ENCODE measurements at places on chromosomes 2 and 18.
A peak's percentile ranks its signal among the peaks of the same experiment; 100 is the strongest.

- DNase-seq: no peak
These were observed 37.5 kb upstream of the STK17B start for GRCh38 chr2:196208915-196209314.

DNA sequence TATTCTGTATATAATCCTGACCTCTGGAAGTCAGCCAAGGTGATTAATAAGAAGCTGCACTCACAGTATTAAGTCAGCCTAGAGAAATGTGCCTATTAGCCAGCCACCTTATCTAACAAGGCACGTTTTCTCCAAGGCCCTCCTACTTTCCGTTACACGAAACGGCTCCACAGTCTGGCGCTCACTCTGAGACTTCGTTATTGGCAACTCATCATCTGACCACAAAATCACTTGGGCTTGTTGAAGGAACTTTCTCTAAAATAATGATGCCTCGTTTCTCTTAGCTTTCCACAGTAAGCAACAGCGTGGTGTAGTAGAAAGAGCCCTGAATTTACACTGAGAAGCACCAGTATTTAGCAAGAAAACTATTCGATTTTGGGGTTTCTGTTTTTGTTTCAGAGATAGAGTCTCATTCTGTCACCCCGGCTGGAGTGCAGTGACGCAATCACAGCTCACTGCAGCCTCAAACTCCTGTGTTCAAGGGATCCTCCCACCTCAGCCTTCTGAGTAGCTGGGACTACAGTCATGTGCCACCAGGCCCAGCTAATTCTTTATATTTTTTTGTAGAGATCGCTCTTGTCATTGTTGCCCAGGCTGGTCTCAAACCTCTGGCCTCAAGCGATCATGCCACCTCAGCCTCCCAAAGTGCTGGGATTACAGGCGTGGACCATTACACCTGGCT, 53.6 kb upstream of the SLC14A1 start:
- no peak for DNase-seq

DNA sequence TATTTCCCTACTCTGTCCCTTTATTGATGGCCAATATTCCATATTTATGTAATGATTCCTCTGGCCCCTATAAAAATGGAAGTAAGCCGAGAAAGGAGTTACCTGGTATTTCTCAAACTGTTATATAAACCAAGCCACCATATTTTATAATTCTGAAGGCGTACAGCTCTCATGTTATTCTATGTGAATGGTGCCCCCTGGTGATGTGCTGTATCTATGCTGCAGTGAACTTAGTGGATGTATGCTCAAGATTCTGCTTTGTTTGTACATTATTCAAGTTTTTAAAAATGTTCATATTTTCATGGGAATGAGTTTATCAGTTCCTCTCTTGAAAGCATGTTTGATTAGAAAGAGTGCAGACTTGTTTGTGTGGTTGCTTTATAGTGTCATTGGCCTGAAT, 194.5 kb upstream of the LRRTM1 start:
- peak; percentile 65 for DNase-seq

GRCh38 chr2:151730262-151730975, 3.9 kb downstream of the NEB start:
- DNase-seq: no peak

GRCh38 chr18:46156124-46156745, 52.0 kb downstream of the HAUS1 start:
- no peak for DNase-seq

GRCh38 chr2:110800611-110801402, 68.4 kb downstream of the ACOXL start:
- no peak for DNase-seq

DNA sequence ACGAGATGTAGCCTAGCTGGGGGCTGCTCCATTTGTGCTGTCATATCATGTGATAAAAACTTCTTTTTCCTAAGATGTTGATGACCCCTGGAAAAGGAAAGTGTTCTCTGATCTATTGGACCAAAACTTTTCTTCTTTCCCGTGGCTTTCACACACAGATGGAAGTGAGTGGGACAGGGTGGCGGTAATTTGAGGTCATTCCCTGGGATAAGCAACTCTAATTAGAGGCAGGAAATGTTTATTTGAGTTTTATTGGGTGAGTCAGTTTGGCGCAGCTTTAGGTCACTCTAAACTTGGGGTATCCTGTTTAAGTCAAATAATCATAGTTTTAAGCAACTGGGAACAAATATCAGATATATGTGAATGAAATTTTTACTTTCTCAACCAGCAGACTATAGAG, 221.0 kb upstream of the EPAS1 start:
- no peak for DNase-seq

GRCh38 chr2:160279813-160280465, 79.9 kb upstream of the ITGB6 start:
- peak; percentile 34 for DNase-seq

DNA sequence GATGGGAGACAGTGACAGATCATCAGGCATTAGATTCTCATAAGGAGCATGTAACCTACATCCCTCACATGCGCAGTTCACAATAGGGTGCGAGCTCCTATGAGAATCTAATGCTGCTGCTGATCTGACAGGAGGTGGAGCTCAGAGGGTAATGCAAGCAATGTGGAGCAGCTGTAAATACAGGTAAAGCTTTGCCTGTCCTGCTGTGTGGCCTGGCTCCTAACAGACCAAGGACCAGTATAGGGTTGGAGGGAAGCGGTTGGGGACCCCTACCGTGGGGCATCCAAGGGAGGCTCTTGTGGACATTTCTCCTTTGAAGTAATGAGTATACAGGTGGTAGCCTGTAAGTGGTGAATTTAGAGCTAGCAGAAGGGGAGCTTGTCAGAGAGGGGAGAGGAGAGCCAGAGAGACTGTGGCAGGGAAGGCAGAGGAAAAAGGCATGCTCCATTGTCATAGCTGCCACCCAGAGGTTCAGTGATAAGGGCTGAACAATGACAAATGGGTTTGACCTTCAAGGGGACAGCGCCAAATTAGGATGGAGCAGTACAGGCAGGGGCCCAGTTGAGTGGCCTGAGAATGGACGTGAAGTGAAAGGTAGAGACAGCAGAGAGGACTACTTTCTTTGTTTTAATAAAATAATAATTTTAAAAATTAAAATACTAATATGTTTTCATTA, 15.2 kb upstream of the TMBIM1 start:
- no peak for DNase-seq

- DNase-seq: no peak
These were observed 72.6 kb downstream of the ALK start for GRCh38 chr2:29848566-29849310.

DNA sequence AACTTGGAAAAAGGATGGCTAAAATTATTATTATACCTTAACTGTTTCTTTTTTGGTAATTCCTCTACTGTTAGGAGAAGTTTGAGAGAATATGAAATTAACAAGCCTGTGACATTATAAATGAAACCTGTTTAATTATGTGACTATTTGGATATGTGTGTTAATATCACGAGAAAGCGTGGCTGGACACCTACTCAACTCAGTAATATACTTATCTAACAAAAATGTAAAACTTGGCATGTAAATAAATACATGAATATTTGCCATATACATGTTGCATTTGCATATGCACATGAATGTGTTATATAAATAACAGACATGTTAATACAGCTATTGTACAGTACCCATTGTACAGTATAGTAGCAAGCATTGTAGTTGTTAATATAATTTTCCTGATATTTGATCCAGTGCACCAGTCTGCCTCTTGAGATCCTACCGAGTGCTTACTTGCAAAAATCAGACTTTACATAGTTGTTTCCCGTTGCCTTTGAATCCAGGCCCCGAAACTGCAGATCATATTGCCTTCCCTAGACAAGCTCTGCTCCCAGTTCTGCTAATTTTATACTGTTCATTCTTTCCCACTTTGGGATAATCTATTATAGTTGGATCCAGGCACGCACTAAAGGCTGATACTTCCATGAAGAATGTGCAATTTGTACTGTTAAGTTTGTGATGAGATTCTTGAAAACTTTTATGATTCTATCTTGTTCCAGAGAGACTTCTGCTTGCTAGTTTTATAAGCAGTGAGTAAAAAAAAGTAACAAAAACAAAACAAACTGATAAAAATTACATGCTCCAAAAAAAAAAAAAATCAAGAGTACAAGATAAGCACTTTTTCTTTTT, 395.6 kb downstream of the ARHGAP15 start:
- no peak for DNase-seq

DNA sequence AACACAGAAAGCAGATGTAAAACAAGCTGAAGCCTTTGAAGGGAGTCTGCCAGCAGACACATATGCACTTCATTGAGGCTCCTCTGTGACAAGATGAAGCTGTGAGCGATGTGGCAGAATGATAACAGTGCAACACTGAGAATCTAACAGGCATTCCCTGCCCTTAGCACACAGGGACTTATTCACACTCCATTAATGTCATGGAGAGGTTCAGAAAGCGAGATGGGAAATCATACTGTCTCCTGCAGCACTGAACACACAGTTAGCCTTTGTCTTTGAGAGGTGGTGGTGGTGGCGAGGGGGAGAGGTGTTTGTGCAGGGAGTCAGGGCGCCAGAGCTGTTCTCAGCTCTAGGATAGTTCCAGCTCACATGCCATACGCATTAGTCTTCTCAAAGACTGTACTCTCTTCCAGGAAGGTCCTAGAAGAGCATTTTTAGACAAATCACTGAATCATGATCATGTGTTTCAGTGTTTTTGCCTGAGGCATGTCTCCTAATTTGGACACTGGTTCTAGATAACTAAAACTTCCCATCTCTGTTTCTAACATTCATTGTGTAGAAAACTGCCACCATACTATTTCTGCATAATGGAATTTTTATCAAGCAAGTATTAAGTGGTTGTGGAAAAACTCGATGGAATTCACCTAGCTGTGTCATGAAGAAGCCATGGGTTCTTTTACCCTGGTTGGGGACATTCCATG, 93.5 kb upstream of the ITGB6 start:
- no peak for DNase-seq

- DNase-seq: no peak
These were observed 358.2 kb upstream of the UBE2E3 start for GRCh38 chr2:180621941-180622918.

DNA sequence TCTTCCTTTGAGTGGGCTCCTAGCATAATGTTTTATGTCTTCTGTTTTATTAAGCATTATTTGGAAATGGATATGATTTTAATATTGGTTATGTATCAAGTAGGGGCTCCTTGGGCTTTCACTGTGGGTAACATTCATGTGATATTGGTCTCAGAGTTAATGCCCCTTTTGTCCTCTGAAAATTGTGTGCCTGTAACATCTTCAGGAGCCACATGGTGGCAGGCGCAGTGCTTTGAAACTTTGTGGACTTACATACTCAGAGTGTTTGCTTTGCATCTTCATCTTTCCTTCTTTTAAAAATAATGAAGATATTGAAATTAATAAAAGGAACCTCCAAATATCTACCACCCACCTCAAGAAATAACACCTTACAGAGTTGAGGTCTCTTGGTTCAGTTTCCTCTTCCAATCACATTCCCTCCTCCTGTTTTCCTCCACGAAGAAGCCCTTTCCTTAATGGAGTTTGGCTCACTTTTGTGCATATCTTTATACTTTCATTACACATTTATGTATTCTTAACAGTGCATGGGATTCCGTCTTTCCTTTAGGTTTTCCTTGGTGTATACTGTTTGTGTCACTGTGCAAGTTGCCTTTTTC, 73.5 kb downstream of the LIMS1 start:
- peak; percentile 68 for DNase-seq

DNA sequence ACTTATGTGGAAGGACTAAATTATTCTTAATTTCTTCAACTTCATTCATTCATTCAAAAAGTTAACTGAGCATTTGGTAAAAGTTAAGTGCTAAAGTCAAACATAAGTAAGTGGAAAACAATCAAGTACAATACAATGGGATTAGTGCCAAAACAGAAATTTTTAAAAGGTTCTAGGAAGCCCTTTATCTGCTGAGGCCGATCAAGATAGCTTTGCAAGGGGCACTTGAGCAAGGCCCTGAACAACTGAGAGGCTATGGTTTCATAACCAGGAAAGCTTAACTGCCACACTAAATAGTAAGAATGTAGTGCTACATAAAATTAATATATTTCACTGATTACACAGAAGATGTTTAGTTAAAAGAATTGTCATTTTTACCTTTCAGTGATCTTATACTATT, 76.5 kb downstream of the NOL10 start:
- no peak for DNase-seq

- no peak for DNase-seq
These were observed 666.1 kb upstream of the NRXN1 start for GRCh38 chr2:51698021-51698420.

- no peak for DNase-seq
These were observed 194.8 kb downstream of the NDUFA10 start for GRCh38 chr2:239830121-239831000.

GRCh38 chr2:10085668-10086059, 5.5 kb upstream of the CYS1 start:
- no peak for DNase-seq

DNA sequence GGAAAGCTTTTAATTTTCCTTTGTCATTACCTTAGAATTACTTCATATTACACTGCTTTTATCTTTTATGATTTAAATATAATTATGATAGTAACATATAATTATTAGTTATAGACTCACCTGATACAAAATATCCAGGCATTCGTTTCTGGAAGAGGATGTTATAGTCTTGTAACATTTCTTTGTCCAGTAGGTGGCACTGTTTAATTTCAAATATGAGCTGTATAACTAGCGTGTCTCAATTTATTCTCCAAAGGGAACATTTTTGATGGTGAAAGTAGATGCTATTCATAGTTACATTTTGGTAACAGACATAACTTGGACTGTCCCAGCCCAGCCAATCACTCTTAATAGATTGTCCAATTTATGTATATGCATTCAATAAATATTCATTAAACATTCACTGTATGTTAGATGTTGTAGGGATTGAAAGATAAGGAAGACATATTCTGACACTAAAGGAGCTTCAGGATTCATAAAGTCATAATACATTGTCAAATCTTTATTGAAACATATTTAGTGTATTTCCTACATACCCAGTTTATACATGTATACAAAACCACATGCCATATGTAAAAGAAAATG, 19.2 kb downstream of the DAW1 start:
- peak; percentile 72 for DNase-seq

DNA sequence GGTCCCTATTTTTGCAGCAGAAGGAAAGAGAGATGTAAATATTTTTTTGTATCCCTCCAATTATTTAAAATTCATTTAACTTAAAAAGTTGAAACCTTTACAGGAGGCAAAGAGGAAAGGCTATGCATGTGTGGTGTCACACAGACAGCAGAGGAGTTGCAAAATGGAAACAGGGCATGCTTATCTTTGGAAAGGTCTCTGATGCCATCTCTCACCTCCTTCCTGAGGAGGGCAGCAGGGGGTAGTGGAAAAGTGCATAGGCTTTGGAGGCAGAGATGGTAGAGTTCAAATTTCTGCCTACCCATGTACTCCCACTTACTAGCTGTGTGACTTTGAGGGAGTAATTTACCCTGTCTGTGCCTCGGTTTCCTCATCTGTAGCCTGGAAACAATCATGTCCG, 99.6 kb upstream of the MCFD2 start:
- peak; percentile 44 for DNase-seq

DNA sequence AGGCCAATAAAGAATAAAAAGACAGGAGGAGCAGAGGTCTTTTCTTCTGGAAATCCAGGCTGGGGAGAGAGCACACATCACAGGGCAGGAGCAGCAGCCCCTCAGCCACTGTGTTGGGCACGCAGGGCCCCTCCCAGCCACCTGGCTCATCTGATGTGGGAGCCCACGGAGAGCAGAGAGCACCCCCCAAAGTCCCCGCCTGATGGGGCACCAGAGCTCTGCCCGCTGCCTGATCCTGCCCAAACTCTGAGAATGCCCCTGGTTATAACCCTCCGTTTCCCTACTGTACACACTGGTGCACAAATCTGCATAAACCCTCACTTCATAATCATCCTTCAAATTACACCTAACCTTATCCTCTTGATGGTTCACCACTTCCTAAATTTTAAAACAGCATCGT, 111.3 kb downstream of the HDAC4 start:
- no peak for DNase-seq
